Activated T-cell treated with anti-CD3 and anti-CD28 coated beads for 24 hours (primary cell): ENCODE measurements at places on chromosomes 4 and X.

DNA sequence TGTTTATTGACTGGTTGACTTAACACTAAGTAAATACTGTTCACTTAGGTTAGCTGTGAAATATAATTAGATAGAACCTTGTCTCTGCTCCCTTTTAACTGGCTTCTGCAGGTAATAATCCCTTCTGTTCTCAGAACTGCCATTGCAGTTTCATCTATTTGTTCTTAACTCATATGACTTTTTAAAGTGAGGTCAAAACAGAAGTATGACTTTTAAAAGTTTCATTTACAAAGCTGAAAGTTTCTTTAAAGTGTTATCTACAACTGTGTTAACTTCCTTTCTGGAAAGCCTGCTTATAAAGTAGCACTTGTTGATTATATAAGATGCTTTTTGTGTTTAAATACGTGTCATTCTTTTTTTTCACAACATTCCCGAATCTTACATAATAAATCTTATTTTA is 127.4 kb downstream of the TET2 start:
- DNase-seq = no peak

GRCh38 chr4:127783955-127784770 is 2.0 kb downstream of the HSPA4L start:
- DNase-seq = no peak

DNA sequence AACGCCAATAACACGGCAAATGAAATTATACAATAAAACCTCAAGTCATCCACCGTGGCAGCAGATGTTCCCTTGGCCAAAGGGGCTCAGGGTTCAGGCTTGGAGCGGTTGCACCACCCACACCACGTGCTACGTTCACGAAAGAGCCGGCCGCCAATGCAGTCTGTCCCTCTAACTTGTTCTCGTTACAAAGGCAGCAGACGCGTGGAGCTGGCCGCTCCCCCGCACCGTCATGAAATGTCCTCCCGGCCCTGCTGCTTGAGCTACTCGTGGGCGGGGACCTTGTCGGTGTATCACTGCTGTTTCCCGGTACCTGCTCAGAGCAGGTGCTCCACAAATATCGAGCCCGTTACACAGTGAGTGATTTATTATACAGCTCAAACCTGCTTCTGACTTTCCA is 36.4 kb upstream of the MAN2B2 start:
- no peak for DNase-seq

GRCh38 chr4:156953001-156953400 is 18.6 kb downstream of the PDGFC start:
- DNase-seq = no peak

DNA sequence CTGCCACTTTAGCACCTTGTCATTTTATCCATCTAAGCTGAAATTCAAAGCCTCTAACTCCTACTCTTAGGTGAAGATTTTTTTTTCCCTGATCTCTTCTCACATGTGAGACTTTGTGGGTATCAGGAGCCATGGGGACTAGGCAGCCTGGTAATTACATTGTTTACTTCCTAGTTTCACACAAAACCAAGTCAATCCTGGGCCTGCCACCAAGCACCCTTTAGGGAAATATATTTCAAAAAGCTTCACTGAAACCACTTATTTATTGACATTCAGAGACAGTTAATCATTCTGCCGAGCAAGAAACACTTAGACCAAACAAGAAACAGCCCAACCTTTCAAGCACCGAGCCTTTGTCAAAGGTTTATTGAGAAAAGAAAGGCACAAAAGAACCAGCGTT is 200.0 kb downstream of the RELL1 start:
- DNase-seq = no peak

DNA sequence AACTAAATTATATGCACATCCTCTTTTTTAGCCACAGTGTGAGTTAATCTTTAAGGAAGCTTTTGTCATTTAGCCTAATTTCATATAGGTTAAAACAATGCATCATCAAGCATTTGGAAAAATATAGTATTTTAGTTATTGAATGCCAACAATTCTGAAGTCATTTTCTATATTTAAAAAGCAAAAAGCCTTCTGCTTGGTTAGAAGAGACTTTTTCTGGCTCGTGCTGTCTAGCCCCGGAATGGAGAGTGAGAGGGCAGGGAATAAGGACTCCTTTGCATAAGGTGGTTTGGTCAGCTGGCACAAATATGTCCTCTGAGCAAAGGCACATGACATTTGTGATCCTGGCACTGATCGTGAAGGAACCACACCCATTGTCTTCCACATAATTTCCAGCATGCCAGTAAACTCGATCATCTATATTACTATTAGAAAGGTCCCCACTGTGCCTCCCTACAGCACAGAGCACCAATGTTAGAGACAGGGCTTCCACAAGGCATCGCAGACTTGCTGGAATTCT is 393.7 kb upstream of the INTU start:
- DNase-seq = no peak
